Activated CD4-positive, alpha-beta T cell treated with anti-CD3 and anti-CD28 coated beads, Interleukin-2, amount 50 U/mL, for 48 hours (primary cell): ENCODE measurements at places on chromosomes 7 and 10.

- no peak for DNase-seq
Observed at GRCh38 chr7:100465702-100466311, 1.7 kb upstream of the SPACDR start.

GRCh38 chr7:31811650-31812461, 124.8 kb downstream of the PPP1R17 start:
- DNase-seq, result no peak

- DNase-seq, result no peak
Observed at GRCh38 chr10:59670269-59670668, 39.4 kb downstream of the SLC16A9 start.

GRCh38 chr10:76404531-76404930, 973.1 kb downstream of the LRMDA start:
- DNase-seq, result no peak

DNA sequence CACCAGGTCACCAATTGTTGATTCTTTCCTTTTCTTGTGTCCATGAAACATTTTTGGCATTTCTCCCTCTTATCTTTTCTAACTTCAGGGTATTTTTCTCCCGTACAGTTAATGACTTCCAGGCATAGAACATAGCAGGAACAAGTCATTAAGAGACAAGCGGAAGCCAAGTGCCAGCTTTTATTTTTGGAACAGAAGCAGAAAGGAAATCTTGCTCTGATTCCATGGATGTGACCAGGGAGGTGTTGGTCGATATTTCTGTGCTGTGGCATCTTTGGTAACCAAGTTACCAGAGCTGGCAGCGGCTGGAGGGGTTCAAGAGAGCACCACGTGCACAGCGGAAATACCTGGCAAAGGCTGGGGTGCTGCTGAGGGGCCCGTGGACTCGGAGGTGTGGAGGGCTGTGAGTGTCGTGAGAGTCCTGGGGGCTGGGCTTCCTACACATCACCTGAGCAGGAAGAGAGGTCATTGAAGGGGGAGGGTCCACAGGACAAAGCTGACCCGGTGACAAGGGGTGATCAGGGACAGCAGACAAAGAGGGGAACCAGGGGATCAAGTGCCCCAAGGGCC, 1.8 kb downstream of the LLCFC1 start:
- no peak for DNase-seq

DNA sequence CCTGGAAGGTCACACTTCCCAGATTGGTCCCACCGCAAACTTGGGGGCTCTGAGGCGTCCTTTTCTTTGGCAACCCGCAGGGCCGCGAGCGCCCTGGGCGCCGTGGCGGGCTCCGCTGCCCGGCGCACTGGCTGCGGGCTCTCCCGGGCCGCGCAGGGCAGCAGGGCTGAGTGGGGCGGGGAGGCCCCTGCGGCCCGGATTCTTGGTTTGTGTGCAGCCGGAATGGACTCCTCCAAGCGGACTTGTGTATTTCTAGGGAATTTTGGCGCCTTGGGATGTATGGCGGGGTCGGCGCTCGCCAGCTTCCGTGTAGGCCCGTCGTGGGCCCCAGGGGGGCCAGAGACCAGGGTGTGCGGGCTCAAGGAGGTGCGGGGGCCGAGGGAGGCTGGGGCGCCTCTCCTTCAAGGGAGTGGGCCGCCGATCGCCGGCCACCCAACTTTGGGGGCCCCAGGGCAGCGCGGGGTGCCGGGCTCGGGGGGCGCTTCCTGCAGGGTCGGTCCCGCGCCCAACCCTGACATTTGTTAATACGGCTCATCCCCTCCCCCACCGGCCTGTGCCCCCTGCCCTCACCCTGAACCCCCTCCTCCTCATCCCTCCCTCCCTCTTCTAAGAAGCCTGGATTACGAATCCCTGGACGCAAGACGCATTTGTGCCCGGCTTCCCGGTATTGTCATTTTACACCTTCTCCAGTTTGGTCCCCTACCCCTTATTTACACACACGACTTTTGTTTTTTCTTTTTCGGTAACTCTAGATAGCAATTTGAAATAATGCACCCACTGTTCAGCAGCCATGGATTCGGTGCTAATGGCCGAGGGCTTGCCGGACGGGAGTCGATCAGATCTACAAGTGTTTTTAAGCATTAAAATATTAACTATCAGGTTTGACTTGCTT, 2.5 kb downstream of the TCF7L2 start:
- no peak for DNase-seq

DNA sequence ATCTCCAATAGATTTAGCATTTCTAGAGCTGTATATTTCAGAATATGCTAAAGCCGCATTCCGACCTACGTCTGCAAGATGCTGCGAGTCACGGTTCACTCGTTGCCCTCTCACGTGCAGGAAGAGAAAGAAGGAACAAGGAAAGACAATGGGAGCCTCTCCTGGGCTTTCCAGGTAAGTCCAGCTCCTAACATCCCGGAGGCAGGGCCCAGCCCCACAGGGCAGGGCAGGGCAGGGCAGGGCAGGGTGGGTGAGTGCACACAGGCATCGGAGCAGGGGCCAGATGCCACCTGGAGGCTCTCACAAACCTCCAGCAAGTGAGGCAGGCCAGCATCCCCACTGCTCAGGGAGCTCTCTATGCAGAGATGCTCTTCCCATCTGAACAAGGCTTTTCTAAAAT, 50.8 kb downstream of the VOPP1 start:
- DNase-seq, result no peak

GRCh38 chr7:130281260-130281659, 11.7 kb upstream of the CPA4 start:
- no peak for DNase-seq

- DNase-seq, result no peak
Observed at GRCh38 chr7:22219036-22219435, 137.9 kb downstream of the RAPGEF5 start.

- no peak for DNase-seq
Observed at GRCh38 chr7:82410461-82410860, 33.1 kb downstream of the CACNA2D1 start.
